Calu3 (cell line): ENCODE measurements at places on chromosomes 2 and 18. TPM values are rescaled to one million over a fixed set of nuclear protein-coding genes. Genes with fewer than 3 reads are reported as not detected.

DNA sequence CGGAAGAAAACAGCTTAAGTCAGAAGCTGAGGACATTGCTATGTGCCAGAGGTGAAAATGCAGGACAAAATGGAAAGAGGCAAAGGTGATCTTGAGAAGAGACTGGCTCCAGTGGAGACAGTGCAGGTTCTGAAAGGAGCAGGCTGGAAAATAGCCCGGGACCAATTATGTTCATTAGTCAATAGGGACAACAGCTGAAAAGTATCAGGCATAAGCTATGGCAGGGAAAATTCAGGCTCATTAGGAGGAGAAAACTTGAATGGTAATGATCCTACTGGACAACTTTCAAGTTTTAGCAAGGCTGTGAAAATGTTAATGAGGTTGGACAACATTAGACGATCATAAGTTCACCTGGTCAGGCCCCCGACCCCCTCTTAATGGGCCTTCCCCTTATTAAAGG lies 60.2 kb downstream of the GALNT14 start:
- DNase-seq: no peak

DNA sequence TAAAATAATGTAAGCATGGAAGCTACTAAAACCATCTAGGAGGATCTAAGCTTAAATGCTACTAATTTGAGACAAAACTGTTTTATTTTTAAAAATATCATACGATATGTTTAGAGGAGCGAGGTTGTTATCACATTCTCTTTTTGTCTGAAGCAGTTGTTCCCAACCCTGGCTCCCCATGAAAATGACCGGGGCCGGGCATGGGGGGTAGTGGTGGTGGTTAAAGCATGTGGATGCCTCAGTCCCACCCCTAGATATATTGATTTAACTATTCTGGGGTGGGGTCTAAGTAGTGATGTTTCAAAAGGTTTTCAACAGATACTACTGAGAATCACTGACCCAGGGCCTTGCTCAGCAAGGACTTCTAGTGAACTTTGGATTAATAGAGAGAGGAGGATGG lies 359.8 kb downstream of the ALK start:
- DNase-seq: no peak

GRCh38 chr2:173653432-173653805 lies 298.7 kb downstream of the CDCA7 start:
- DNase-seq: no peak

DNA sequence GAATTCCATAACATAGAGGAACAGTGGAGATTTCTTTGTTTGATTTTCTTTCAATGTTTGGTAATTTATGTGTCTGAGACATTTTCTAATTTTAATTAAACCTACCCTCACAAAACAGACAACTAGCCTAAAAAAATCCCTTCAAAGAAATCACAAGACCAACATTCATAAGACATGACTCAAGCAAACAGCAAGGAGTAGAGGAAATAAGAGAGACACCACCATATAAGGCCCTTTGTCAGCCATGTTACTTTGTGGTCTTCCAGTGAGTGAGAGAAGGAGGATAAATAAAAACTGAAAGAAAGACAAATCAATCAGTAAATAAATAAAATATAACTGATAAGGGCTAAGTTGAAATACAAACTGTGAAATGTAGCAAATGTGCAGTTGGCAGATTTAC lies 830.8 kb upstream of the SLC39A10 start:
- no peak for DNase-seq

GRCh38 chr2:1437537-1437936 lies 24.3 kb downstream of the TPO start:
- no peak for DNase-seq

GRCh38 chr2:101355401-101356054 lies 31.8 kb downstream of the CREG2 start:
- DNase-seq: no peak

DNA sequence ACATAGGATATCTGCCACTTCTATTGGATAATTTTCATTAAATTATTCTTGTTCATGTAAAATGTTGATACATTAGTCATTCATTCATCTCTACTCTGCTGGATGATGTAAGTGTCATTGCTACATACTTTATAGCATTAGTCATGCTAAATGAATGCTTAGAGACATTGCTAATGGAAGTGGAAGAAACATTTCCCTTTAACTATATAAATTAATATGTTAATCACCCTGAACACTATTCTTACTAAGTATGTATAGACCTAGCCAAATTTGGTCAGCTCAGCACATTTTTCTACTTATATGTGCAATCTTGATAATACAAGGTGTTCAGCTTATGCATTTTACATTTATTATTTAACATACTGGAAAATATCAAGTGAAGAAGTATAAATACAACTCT lies 160.2 kb downstream of the DPP4 start:
- no peak for DNase-seq

DNA sequence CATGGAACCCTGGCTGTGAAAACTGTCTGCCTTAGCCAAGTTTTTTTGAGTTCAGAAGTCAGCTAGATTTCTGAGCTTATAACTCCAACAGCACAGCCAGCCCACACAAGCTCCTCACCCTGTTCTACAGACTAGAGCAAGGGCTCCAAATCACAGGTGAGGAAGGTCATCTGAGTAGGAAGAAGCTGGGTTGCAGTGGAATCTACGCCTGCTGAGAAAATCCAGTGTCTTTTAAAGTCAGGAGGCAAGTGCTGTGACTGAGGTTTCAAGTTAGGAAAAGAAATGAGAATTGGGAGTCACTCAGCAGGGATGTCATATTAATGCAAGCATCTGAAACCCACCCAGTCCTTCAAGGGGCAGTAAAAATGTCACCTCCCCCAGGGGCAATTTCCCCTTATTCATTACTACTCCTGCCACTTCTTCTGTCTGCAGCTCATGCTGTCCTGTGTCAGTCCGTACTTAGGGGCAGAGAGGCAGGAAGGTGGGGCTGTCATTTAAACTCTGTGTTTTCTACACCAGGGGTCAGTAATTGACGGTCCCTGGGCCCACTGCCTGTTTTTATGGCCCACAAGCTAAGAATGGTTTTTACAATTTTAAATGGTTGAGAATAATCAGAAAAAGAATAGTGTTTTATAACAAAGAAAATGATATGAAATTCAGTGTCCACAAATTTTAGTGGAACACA lies 551.1 kb downstream of the BCL11A start:
- no peak for DNase-seq

GRCh38 chr2:151478011-151478410 lies 68.3 kb downstream of the RIF1 start:
- DNase-seq: no peak

DNA sequence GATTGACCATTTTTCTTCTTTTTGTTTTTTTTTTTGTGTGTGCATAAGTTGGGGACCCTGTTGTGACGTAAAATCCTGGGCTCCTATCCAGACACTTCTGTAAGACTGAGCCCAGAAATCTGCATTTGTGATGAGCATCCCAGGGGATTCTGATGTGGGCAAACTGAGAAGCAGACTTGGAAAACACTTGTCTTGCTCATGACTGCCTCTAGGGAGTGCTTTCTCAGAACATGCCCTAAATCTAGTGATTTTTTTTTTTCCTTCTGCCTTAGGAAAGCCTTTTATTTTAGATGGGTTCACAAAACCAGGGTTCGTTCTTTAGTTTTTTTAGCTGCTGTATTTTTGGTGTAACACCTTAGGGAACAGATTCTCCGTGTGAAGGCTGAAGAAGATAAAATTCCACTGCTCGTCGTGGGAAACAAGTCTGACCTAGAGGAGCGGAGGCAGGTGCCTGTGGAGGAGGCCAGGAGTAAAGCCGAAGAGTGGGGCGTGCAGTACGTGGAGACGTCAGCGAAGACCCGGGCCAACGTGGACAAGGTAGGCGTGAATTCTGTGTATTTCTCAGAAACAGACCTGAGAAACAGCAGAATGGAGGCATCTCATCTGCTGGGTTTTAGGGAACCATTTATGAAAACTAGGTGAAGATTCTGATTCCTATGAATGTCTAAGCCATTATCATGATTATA lies 36.7 kb downstream of the RALB start:
- no peak for DNase-seq

GRCh38 chr2:75729861-75730260 lies 19.1 kb upstream of the GCFC2 start:
- no peak for DNase-seq

DNA sequence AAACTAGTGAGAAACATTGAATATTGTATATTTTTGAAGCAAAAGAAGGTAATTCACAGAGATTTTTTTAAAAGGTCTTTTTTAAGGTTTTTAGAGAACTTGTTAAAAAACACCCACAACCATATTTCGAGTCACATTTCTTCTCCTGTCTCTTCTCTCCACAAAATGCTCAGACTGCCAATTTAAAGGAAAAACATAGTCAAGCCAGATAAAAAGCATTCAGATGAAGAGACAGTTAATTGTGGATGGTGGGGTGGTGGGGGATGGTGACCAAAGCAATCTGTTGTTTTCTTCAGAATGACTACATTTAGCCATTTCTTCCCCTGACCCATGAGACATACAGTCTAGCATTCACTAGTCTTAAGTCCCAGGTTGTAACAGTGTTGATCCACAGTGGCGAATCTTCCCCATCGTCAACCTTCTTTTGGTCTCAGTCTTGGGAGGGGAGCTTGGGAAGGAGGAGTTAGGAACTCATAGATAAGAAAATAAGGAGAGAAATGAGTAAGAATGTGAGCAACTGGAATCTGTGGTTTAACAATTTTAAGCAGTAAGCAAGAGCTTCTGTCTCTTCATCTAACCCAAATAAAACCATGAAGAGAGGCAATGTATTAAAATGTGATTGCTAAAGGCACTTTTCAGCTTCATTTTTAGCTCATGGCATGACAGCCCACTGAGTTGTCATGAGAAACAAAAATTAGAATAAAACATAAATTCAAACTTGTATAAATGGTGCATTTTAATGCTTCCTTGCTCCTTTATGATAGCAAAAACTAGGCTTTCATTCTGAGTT lies 413.7 kb upstream of the FSHR start:
- no peak for DNase-seq

DNA sequence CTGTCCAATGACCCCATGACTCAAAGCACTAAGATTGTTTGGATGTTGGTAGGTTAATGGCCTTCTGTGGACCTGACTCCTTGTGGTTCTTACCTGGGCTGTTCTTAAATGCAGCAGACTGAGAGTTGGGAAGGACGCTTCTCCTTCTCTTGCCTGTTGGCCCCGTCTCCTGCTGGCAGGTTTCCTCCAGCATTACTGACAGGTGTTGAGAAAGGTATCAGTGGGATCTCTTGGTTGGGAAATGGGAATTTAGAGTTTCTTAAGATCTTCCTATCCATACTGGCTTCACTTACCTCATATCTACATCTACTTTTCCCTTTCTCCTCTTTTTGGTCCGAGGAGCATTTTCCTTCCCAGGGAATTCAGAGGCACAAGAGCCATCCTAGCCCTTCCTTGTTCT lies 57.9 kb downstream of the TET3 start:
- no peak for DNase-seq

DNA sequence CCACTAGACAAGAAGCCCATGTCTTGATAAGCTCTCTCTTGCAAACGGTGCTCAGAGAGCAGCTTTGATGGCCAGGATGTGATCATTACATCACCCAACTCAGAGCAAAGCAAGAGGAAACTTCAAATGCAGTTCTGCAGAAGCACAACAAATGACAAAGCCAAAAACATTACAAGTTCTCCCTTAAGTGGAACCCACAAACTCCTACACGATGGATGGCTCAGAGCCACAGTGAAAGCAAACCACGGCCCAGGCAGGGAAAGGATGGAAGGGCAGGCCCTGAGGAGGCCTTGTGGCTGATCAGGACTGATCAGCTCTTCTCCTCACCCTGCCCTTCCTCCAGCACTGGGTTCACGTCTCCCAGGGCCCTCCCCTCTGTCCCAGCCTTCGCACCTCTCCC lies 326.4 kb downstream of the EIPR1 start:
- DNase-seq: no peak

DNA sequence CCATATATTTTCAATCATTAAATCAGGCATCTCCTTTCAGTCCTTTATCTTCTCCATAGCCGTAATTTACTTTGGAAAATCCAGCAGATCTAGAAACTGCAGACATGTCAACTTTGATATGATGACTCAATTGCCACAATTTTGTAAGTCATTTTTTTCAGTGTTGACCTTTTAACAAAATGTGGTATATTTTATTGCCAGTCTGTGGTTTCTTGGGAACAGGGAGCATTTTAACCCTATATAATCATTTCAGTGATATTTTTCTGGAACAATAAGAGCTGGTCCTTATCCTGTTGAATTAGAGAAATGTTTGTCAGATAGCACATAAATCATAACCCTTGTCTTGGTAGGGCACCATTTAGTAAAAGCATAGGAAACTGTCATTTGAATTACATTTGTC lies 90.9 kb upstream of the UBXN4 start:
- DNase-seq: no peak

- DNase-seq: no peak
Observed at GRCh38 chr2:219350215-219350614, 17.7 kb upstream of the RESP18 start.

GRCh38 chr2:218015586-218016521 lies 13.1 kb upstream of the TNS1 start:
- DNase-seq: no peak

- no peak for DNase-seq
Observed at GRCh38 chr2:198186257-198186656, 381.9 kb downstream of the PLCL1 start.

- DNase-seq: no peak
Observed at GRCh38 chr18:11408555-11409065, 200.8 kb upstream of the SLC35G4 start.

DNA sequence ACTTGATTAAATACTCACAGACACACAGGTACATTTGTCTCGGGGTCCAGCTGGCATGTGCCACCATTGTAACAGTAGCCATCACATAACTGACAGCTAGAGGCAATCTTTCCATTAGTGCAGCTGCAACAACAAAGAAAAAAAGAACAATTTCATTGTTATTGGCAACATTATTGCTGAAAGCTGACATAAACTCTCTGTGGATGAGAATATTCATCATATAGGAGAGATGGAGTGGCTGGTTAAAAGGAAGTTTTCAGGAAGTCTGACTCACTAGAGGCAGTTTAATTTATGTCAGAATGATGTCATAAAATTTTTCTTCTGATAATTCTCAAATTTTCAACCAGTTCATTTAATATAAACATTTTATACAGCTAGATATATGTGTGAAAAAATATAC lies 1490.0 kb upstream of the NXPH2 start:
- no peak for DNase-seq

- DNase-seq: no peak
Observed at GRCh38 chr2:121196132-121196848, 88.7 kb downstream of the TFCP2L1 start.

DNA sequence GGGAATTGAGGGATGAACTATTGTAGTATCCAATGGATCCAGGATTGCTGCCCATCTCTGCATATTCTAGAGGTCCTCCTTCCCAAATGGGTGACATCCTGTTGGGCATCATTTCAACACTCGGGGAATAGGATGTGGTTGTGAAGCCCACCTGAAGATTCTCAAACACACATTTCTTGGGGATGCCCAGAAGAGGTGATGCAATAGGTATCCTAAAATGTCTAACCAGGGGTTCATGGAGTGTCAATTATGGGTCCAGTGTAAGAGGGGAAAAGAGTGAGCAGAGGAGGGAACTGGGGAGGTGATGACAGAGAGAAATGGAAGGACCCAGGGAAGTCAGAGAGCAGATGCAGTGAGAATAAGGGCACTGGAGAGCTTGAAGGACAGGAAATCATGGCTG lies 52.1 kb downstream of the POLE4 start:
- no peak for DNase-seq

Gene IL36G
- total RNA-seq: 0.38 TPM in 1 of 2 replicates, not detected in the other

Gene MTIF2
- total RNA-seq: 34.3 and 45.1 TPM in 2 replicates

Gene LIPG
- total RNA-seq: 36.6 and 44.0 TPM in 2 replicates

Gene YWHAQ
- total RNA-seq: 296 and 307 TPM in 2 replicates

Gene VWA3B
- total RNA-seq: not detected in 2 replicates

Gene KCNG3
- total RNA-seq: 0.73 and 0.94 TPM in 2 replicates

Gene SGPP2
- total RNA-seq: 48.8 and 56.9 TPM in 2 replicates

Gene ADCYAP1
- total RNA-seq: not detected in 2 replicates

Gene HRH4
- 0.09 TPM in 1 of 2 replicates, not detected in the other for total RNA-seq

Gene SPDYA
- total RNA-seq: 1.2 and 2.0 TPM in 2 replicates

Gene OR6B3
- total RNA-seq: not detected in 2 replicates

Gene SLC14A1
- total RNA-seq: not detected in 2 replicates

Gene VIL1
- total RNA-seq: 9.0 and 16.4 TPM in 2 replicates
